HCT116 (cell line): ENCODE measurements at places on chromosomes 11 and 22. TPM values are rescaled to one million over a fixed set of nuclear protein-coding genes. Genes with fewer than 3 reads are reported as not detected.

DNA sequence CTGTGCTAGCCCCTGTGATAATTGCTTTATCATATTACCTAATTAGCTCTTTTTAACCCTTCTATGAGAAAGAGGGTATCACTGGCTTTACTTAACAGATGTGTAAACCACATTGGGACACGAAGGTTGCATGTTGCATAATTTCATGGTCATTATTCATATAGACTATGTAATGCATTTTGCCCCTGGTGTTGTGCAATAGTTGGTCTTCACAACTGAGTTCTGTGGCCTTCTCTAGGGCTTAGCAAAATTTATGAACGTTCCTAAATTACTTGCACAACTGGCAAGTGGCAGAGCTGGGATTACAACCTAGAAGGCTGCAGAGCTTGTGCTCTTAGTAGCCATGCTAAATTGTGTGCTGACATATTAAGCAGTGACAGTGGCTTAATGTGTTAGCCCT is 34.6 kb upstream of the PDGFD start:
- no peak overlapping the region for H3K27ac ChIP-seq
- no peak overlapping the region for H3K4me3 ChIP-seq

GRCh38 chr11:69645801-69646492 is 5.0 kb downstream of the CCND1 start:
- no peaks in the 10 kb centered on the region for H3K27me3 ChIP-seq
- no peak overlapping the region for H3K4me3 ChIP-seq
- H3K36me3 ChIP-seq, result peaks cover 41% of the 10 kb centered on the region
- H3K27ac ChIP-seq, result peak overlapping the region; percentile 36; the same call in 1 of the 2 replicates
- DNase-seq, result no peak

GRCh38 chr11:116257883-116258282 is 514.9 kb downstream of the BUD13 start:
- no peaks in the 10 kb centered on the region for H3K36me3 ChIP-seq
- no peak for DNase-seq
- no peak overlapping the region for H3K4me3 ChIP-seq
- no peak overlapping the region for H3K27ac ChIP-seq
- peaks cover 58% of the 10 kb centered on the region for H3K27me3 ChIP-seq

DNA sequence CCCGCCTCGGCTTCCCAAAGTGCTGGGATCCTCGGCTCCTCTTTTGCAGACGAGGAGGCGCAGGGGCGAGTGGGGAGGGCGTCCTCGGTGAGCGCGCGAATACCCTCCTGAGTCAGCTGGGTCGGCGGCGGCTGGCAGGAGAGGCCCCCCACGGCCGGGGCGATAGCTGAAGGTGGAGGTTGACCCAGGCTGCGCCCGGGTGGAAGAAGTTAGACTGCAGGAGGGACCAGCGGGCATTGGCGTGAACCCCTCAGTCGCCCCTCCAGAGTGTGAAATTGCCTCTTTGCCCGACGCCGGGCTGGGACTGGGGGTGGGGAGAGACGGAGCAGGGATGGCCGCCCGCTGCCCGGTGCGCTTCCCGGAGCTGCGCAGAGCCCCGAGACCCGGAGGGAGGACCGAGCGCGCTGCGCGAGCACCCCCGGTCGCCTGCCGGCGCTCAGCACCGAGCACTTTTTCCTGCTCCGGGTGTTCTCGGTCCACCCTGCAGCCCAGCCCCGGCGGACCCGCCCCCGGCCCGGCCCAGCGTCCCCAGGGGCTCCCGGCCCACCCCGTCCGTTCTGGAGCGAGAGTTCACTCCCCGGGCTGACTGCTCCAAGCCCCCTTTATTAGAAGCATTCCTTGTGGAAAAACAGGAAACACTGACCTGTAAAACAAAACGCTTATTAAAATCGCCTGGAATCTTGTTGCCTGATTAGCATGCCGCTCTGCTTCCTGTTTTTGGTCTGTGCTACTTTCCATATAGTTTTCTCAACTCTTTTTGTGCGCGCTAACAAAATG is 13.7 kb upstream of the CPT1A start:
- H3K4me3 ChIP-seq, result no peak overlapping the region
- peaks cover 5% of the 10 kb centered on the region; the same call in 1 of the 2 replicates for H3K4me1 ChIP-seq
- H3K36me3 ChIP-seq, result no peaks in the 10 kb centered on the region
- H3K27me3 ChIP-seq, result no peaks in the 10 kb centered on the region

DNA sequence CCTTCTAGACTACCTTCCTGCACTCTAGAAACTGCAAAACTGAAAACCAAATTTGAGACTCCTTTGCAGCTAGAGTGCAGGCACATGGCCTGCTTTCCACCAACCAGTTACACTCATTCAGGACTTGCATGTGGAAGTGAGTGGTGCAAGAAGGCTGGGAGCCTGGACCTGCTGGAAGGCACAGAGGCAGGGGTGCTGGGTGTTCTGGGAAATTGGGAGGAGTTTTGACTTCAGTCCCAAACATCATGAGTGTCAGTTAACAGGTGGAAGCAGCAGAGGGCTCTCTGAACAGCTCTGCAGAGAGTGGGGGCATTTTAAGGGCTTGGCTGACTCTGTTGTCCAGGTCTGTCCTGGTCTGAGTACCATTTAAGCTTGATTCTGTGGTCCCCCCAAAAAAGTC is 49.3 kb upstream of the SYT13 start:
- H3K36me3 ChIP-seq, result no peaks in the 10 kb centered on the region
- H3K27ac ChIP-seq, result no peak overlapping the region

DNA sequence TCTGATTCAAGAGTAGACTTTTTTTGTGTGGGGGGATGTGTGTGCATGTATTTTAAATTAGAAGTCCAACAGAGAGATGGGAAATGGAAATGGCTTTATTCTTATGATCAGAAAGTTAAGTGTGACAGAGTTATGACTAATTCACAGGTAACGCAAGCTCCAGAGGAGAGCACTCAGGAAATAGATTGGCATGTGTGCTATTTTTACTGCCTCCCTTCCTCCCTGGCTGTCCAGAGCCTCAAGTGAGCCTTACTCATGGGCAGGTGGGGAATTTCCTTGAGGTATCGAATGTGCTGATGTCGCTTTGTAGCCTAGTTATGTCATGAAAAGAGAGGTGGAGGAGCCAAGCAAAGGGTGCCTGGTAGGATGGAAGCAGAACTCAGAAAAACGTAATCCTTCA is 70.3 kb upstream of the BDNF start:
- no peaks in the 10 kb centered on the region for H3K36me3 ChIP-seq
- no peaks in the 10 kb centered on the region for H3K27me3 ChIP-seq
- peaks cover 28% of the 10 kb centered on the region for H3K4me1 ChIP-seq
- DNase-seq, result peak; percentile 74
- H3K4me3 ChIP-seq, result no peak overlapping the region
- H3K27ac ChIP-seq, result peak overlapping the region; percentile 45

LRRC74B gene
- not detected for total RNA-seq

ELFN2 gene
- total RNA-seq, result 45.4 TPM
